ENCODE measurements at places on chromosomes 7 and 10.

DNA sequence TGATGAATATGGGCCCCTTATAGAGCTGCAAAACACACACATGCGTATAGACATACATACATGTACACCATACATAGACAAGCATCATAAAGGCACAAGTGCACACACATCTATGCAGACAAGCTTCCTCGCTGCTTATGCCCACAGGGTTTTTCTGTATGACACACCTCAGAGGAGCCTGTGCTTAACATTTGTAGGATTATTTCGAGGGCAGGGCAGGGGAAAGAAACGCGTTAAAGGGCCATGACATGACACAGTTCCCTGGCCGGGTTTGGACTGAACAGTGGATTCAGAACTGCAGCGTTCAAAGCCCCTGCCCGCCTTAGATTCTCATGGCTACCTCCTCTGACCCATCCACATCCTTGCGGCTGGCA is 44.8 kb downstream of the CHST3 start:
- no peak for DNase-seq

DNA sequence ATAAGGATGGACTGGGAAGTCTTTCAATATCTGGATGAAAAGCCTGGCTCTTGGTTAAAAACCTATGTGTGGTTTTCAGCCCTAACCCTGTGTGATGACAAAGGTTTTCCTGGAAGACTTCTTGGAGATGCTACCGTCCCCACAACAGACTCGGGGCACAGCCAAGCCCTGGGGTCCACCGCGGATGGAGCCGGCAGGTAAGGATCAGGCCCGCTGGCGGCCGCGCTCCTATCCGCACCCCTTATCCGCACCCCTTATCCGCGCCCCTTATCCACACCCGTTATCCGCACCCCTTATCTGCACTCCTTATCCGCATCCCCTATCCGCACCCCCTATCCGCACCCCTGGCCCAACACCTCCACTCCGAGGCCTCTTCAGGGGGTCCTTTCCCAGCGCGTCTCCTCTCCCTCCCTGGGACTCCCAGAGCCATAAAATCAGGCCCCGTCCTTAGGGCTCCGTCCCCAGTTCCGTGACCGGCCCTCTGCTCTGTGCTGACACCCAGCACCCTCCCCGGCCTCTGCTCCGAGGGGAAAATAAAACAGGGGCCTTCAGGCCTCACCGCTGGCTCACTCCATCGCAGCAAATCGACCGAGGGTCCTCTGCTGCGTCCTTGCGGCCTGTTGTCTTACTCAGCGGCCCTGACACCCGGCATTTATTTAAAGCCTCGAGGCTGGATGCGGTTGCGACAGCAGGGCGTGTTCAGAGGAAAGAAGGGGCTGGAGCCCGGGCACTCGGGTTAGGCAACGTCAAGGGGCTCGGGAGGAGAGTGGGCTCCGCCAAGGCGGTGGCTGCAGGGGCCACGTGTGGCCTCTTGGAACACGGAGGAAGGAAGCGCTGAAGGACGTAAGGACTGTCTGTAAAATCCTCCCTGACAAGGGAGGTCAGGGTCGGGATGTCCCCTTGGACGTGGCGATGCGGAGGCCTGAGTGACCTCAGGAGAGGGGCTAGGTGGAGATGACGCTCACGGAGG is 215.1 kb upstream of the ADARB2 start:
- no peak for DNase-seq

- DNase-seq: no peak
These were observed 112.4 kb upstream of the ADO start for GRCh38 chr10:62692085-62692484.

GRCh38 chr10:10612151-10612550 is 405.5 kb upstream of the CELF2 start:
- DNase-seq: no peak

- no peak for DNase-seq
These were observed 52.9 kb upstream of the CACNB2 start for GRCh38 chr10:18087355-18087754.

GRCh38 chr7:81684514-81685269 is 85.2 kb downstream of the HGF start:
- peak; percentile 1 for DNase-seq

DNA sequence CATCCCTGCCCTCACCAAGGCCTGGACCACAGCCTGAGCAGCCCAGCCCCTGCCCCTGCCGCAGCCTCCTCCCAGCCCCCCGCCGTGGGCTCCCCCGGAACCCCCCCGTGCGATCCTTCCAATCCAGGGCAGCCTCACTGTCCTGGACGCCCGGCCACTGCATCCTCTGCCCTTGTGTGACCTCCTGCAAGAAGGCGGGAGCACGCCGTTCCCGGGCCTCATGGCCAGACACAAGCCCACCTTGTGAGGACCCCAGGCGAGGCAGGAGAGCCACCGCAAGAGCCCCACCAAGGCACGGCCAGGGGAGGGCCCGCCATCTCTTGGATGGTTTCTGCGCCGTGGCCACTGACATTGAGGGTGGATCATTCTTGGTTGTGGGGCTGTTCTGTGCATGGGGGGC is 7.8 kb upstream of the LFNG start:
- DNase-seq: no peak

DNA sequence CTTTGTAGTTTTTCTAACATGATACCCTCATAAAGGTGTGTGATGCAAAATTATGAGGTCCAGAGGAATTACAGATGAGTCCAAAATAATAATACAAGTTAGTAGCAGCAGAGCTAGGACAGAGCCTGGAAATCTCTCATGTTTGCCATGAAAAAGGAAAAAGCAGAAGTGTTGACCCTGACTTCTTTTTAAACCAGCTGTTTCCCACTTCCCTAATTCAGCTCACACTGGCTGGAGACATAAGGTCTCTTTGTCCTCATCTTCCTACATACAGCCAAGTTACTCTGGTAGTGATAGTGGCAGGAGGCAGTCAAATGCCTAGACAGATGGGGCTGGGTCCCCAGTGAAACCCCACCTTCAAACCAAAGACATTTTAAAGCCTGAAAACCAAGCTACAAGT is 269.2 kb downstream of the C7orf25 start:
- DNase-seq: no peak

DNA sequence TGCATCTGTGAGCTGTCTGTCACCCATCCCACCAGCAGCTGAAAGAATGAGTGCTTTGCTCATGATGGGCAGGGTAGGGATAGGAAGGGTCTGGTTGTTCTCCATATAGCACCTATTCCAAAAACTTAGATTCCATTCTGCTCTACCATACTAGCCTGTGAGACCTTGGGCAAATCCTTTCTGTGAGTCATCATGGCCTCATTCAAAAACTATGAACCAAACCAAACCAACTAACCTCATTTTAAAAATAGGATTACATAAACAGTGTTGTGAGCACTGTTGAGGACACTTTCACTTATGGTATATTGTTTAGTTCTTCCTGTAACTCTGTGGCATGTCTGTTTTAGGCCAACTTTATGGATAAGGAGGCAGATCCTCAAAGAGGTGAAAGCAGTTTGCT is 30.9 kb upstream of the STEAP4 start:
- DNase-seq: no peak

GRCh38 chr7:103059471-103059870 is 15.1 kb downstream of the FBXL13 start:
- no peak for DNase-seq

DNA sequence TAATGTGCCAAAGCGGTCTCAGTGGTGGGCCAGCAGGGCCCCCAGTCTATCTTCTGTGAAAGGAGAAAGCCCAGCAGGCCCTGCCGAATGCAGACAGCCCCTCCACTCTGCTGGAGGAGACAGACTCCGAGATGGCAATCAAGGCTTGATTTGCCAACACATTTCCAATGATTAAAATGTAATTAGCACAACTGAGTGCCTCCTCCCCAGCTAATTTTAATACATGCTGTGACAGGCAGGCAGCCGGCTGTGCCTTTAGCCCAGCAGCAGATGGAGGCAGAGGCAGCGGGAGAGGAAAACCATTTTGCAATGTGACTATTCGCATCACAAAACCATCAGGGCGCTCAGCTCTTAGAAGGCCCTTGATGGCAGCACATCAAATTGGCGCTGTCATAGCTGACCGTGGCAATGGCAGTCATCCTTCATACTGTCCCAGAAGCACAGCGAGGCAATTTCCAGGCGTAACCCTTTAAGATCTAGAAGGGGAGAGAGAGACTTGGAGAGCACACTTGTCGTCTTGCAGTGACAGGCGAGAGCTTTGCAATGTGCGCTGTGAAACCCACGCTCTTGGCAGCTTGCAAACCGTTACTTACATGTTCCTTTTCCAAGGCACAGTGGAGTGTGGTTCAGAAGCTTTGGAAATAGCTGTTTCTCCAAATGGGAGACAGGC is 714.8 kb upstream of the GALNT17 start:
- no peak for DNase-seq

DNA sequence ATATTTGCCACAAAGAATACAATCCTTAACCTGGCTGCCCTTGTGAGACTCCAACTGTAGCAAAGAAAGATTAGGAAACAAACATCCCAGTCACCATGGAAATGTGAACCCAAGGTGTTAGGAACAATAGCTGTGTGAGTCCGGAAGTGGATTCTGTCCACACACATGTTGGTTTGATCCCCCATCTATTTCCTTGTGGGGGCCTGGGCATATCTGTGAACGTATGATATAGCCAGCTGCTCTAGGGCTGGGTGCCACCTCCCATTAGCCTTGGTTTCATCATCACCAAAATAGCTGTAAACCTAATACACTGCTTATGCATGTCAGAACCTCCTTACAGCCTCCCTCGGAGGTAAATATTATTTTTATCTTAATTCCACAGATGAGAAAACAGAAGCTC is 26.4 kb downstream of the GRK5 start:
- no peak for DNase-seq
